NCI-H1436 (cell line): ENCODE measurements at places on chromosomes 4 and X.

DNA sequence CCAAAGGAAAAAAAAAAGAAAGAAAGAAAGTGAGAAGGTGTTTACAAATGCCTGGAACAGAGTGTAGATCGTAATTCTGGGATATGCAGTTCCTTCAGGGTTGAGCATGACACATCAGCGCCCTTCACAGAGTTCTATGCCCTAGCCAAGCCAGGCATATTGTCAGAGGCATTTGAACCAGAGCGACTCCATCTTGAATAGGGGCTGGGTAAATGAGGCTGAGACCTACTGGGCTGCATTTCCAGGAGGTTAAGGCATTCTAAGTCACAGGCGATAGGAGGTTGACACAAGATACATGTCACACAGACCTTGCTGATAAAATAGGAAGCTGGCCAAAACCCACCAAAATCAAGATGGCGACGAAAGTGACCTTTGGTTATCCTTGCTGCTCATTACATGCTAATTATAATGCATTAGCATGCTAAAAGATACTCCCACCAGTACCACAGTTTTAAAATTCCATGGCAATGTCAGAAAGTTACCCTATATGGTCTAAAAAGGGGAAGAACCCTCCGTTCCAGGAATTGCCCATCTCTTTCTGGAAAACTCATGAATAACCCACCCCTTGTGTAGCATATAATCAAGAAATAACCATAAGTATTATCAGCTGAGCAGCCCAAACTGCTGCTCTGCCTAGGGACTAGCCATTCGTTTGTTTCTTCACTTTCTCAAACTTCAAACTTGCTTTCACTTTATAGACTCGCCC, 23.5 kb upstream of the LRBA start:
- no peak for DNase-seq

DNA sequence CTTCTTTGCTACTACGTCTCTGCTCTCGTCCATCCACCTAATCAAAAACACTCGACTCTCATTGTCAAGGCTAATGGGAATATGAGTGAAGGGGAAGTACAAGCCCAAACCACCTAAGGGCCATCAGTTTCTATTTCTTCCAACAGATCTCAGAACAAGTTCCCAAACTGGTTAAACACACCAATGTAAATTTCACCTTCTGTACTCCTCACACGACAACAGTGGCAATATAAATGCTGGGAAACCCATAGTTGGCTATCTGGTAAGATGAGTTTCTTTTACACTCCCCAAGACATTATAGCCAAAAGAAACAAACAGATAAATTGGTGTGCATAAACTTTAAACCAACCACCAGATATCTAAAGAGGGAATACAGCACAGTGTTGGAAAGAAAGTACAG, 21.9 kb downstream of the ACSL1 start:
- DNase-seq = no peak

- no peak for DNase-seq
These were observed 931.2 kb downstream of the CCSER1 start for GRCh38 chr4:91058345-91058744.

DNA sequence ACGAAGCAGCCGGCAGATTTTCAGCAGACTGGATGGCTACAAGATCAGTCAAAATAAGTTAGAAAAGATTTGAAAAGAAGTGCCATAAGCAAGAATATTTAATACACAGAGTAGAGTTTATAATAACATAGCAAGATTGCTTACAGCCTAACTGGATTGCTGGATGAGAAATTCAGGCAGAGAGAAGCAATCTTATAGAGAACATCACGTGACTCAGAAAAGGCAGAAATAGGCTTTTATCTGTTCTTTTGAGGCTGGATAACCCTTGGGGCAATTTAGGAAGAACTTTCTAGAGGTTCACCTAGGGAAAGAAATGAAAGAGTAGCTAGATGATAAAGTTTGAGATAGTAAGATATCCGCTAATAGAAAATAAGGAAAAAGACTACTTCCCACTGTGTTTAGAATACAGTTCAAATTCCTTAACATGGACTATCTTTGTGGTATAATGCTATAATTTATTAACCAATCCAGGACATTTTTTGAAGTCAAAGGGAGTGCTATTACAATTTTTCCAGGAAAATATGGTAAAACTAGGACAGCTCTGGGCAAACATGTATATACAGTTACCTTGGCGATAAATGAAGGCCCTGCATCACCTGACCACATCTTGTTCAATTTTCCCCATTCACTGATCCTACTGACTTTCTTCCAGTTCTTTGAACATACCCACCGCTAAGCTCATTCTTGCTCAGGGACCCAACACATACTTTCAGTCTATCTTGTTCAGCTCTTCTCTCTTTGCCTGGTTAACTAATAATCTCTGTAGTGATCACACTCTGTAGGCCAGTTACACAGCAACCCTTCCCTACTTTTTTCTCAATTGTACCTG, 12.7 kb upstream of the SPCS3 start:
- no peak for DNase-seq

- DNase-seq = peak; percentile 77
These were observed 24.9 kb downstream of the ARL9 start for GRCh38 chr4:56530269-56531148.

DNA sequence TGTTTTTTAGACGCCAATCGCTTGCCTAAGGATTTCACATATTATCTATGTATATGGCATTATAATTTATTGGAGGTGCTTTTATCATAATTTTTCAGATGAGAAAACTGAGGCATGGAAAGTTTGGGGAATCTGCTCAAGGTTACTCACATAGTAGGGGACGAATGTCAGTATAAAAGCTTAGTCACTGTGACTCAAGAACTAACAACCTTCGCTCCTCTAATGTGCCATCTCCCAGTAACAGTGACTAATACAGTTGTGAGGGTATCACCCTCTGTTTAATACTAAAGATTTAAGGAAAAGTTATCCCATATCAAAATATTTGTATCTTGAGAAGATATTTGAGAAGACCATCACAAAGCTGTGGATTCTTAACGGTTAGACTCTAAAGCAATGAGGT, 353.1 kb upstream of the SPOCK3 start:
- DNase-seq = no peak

GRCh38 chr4:146545102-146545501, 23.4 kb upstream of the SLC10A7 start:
- no peak for DNase-seq

DNA sequence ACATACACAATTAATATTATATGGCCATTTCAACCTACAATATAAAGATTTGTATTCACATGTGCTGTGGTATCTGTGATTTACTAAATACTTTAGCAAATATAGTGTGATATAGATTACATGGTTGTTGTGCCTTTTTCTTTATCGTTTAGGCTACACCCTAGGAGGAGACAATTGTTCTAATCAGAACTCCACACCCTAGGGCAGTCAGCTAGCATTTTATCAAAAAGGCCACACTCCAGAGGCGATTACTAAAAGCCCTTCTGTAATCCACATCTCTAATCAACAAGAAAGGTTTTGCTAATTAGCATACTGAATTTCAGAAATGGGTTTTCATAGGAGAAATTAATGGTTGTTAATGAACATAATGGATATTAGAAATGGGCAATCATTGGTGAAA, 319.5 kb upstream of the NOCT start:
- no peak for DNase-seq

GRCh38 chr4:159070742-159071141, 32.1 kb upstream of the RAPGEF2 start:
- DNase-seq = no peak

- no peak for DNase-seq
These were observed 44.1 kb downstream of the DTHD1 start for GRCh38 chr4:36325499-36325898.

- DNase-seq = no peak
These were observed 32.4 kb downstream of the IGFBP7 start for GRCh38 chr4:57077550-57078343.
